ENCODE measurements at places on chromosomes 1 and 21.

DNA sequence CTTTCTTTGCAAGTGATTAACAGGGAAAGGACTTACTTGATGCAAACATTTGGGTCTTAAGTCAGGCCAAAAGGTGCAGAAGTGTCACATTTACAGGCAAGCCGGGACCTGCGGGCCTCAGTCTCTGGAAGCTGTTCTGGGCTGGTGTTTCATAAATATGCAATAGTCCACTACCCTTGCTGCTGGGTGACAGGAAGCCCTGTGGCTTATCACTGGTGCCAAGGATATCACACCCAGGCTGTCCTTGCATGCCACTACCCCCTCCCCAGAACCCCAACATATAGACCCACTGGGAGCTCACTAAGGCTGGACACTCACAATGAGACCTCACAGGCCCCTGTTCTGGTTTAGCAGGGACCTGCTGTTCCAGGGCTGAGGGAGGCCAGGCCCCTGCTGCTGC, 3.4 kb upstream of the LEFTY2 start:
- no peak for DNase-seq

- DNase-seq = no peak
Measured at GRCh38 chr1:152349611-152350010, 10.2 kb downstream of the FLG2 start.

DNA sequence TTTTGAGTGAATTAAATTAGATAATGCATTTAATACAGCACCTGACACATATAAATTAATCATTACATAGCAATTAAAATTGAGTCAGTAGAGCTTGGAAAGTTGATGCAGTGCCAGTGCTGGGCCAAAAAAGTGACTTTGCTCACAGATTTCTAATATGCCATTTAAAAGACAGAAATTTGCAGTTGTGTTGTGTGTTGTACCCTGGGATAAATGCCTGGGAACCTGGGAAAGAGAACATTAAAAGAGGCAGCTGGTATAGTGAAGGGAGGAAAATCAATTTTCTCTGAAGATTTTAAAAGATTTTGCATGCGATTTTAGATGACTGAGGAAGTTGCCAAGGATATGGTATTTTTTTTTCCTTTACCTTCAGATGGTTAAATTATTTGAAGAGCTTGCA, 10.9 kb upstream of the CFH start:
- DNase-seq = no peak

GRCh38 chr1:215557992-215558626, 9.0 kb upstream of the KCTD3 start:
- no peak for DNase-seq

DNA sequence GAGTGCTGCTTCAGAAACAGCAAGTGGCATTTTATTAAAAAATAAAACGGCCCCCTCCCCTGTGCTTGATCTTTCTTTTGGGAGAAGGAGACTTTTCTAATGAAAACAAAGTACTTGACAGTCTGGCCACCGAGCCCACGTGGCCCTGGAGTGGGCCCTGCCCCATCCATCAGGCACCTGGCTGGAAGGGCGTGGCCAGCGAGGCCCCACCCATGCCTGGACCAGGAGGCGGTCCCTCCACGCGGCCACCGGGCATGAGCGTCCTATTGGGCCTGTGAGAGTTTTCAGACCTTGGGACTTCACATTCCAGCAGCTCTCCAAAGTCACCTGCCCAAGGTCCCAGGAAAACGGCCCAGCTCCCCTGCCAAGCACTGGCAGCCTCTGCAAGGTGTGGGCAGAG, 144.7 kb downstream of the CASZ1 start:
- no peak for DNase-seq

- DNase-seq = no peak
Measured at GRCh38 chr21:44398499-44398898, 45.1 kb downstream of the TRPM2 start.

- no peak for DNase-seq
Measured at GRCh38 chr1:15020943-15021745, 132.4 kb upstream of the TMEM51 start.

- DNase-seq = peak; percentile 65
Measured at GRCh38 chr1:240464099-240464498, 147.9 kb downstream of the GREM2 start.

GRCh38 chr21:44778499-44778911, 23.1 kb downstream of the UBE2G2 start:
- DNase-seq = no peak

GRCh38 chr1:65894738-65895605, 102.3 kb downstream of the PDE4B start:
- no peak for DNase-seq

DNA sequence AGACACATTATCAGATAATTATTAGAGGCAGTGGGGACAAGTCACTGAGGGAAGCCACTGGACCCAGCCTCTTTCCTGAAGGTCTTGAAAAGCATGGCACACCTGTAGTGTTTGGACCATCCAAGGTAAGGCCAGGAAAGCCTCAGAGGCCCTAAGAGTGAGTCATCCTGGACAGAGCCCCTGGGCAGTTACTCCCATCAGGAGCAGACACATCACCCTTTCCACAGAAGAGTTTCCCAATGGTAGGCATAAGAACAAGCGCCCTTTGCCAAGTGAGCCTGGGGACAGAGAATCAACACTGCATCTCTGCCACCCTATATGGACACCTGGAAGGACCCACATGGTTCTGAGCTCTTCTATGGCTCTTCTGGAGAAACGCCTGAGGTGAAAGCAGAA, 136.0 kb downstream of the PLXNA2 start:
- DNase-seq = no peak

DNA sequence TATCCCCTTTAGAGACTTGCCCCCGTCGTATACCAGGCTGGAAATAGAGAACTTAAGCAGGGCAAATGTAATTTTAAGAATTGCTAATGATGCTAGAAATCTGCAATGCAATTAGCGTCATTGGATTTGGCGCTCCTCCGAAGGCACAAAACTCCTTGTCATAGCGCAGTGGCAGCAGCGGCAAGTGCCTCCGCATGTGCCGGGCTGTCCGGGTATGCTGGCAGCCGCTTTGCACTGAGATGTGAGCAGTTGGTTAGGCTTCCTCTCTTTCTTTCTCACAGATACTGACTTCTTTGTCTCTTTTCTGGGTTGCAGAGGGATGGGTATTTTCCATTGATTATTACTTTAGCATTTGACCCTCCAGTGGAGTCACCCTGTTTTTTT, 193.4 kb upstream of the LMO4 start:
- DNase-seq = no peak

GRCh38 chr21:43721939-43722338, 3.0 kb downstream of the PDXK start:
- no peak for DNase-seq

DNA sequence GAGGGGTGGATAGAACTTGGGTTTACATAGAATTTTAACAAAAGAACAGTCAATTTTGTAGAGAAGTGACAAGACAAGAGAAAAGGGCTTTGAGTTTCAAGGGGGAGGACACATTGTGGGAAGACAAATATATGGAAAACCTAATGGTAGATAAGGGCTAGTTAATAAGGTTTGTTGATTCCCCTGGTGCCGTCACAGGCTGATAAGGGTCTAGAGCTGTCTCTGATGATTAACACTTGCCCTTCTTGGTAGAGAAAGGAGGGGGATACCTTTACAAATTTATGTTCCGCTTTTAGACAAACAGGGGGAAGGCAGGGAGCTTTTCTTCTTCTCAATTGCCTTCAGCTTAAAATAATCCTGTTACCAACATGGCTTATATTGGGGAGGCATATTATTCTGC, 124.3 kb downstream of the ETS2 start:
- DNase-seq = no peak

DNA sequence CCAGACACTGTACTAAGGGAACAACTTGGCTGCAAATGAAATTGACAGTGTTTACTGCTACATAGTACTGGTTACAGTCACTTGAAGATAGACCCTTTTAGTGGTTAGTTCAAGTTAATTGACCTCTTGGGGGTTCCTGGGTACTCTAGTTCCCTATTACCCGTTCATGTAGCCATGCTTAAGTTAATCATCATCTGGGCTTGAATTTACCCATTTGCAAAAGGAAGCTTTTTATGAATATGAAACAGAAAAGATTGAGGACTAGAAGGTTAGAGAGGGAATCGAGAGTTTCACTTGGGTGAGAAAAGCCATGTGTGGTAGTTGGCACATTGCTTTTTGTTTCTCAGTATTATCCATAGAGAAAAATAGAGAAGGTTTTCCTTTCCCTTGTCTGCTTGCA, 2.7 kb downstream of the MIA3 start:
- DNase-seq = no peak

DNA sequence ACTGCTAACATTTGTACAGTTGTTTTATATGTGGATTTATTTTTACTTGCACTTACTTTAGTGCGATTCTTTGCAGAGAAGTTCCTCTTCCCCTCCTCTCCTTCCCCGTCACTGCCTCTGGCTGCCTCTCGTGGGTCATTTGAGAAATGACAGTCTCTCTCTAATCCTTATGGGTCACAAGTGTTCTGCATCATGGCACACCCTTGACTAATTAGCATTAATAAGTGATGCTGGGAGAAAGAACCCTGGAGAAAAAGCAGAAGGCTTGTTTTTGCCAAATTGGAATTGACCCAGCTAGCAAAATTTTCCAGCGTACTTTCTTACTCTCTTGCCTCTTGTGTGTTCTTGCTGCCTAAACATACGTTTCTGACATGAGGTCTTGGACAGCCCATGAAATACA, 301.2 kb downstream of the DUSP10 start:
- DNase-seq = peak; percentile 15

DNA sequence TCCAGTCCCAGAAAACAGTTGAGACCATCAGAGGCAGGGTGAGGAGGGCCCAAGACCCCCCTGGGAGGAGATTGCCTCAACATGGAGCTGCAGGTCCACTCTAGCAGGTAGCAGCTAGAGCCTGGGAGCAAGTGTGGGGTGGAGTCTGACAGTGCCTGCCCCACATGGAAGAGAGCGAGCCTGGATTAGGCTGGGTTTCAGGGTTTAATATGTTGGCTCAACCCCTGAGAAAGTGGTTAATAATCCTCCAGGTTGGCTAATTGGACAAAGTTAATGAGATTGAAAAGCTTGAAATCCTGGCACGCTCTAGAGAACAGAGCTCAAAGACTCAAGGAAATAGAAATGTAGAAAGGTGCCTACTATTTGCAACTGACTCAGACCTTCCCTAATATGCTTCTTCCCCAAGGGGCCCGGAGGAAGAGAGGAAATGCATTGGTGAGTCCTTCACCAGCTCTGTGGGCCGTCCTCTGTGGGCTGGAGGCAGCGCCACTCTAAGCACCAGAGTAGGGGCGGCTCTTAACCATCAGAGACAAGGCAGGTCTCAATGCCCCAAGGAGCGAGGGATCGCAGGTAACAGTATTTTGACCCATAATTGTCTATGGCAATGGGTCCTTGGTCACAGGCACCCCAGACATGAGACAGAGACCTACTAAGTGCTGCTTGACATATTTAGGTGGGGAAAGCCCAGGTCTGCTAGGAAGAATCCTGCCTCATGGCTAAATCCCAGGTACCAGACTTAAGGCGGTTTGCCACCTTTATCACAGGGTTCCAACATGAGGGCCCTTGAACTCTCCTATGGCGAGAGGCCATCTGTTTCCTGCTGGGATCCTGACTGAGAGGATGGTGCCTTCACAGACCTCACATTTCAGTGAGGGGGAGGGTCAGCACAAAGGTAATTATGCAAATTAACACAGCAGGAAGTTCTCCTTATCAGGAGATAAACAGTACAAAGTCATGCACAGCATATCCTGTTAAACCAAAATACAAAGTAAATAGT, 33.8 kb downstream of the RSPH1 start:
- DNase-seq = no peak

DNA sequence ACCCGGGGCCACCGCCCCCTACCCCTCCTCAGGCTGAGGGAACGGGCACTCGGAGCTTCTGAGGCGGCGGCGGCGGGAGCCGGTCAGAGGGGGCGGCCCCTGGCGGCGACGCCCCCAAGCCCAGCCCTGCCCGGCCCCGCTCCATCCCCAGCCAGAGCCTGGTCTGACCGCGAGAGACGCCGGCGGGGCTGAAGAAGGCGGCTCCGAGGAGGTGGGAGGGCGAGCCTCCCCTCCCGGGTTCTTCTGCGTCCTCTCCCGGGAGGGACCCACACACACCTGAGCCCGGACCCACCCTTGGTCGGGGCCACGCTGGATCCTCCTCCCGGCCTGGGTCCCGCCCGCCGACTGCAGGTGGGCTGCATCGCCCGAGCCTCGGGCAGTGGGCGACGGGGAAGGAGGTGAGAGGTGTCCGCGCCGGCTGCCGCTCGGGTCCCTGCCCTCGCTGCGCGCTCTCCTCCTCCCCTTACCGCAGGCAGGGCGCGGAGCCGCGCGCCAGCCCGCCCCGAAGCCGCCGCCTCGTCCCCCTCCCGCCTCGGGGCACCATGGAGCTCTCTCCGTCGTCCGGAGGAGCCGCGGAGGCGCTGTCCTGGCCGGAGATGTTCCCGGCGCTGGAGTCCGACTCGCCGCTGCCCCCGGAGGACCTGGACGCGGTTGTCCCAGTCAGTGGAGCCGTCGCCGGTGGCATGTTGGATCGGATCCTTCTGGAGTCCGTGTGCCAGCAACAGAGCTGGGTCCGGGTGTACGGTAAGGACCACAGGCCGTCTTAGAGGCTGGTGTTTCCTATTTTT, at the start of gene RASAL2:
Gene RASAL2 (plus strand): TSS at position 154 of the 788 bp plus-strand sequence. CDS start 389 bp downstream, at position 543.
- DNase-seq = peak; percentile 71

- DNase-seq = peak; percentile 56
Measured at GRCh38 chr1:181117648-181118449, 29.3 kb downstream of the IER5 start.

- no peak for DNase-seq
Measured at GRCh38 chr1:214124281-214124805, 136.6 kb downstream of the PROX1 start.

- DNase-seq = no peak
Measured at GRCh38 chr1:228064741-228065542, 17.6 kb upstream of the ARF1 start.

DNA sequence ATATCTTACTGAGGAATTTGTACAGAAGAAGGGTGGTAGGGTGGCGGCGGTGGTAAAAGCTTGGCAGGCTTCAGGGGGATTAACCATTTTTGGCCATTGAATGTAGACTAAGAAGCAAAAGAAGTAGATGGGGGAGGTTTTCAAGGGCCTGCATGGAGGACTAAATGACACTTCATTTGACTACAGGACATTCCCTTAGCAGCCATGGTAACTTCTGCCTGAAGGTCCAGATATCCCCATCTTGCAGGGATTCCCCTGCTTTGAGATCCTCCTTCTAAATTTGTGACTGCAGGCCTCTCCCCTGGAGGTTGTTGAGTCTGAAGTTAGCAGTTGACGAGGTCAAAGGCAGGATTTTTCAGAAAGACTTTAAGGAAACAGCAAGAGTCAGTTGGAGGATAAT, 4.8 kb downstream of the VASH2 start:
- DNase-seq = no peak

- DNase-seq = peak; percentile 24
Measured at GRCh38 chr1:113551728-113552127, 161.4 kb downstream of the MAGI3 start.

GRCh38 chr1:45097944-45098343, 85.9 kb downstream of the UROD start:
- DNase-seq = peak; percentile 22
